AG09309 (cell line): ENCODE measurements at places on chromosomes 4 and X.

GRCh38 chrX:132909643-132910042 lies 48.8 kb downstream of the HS6ST2 start:
- DNase-seq = no peak

DNA sequence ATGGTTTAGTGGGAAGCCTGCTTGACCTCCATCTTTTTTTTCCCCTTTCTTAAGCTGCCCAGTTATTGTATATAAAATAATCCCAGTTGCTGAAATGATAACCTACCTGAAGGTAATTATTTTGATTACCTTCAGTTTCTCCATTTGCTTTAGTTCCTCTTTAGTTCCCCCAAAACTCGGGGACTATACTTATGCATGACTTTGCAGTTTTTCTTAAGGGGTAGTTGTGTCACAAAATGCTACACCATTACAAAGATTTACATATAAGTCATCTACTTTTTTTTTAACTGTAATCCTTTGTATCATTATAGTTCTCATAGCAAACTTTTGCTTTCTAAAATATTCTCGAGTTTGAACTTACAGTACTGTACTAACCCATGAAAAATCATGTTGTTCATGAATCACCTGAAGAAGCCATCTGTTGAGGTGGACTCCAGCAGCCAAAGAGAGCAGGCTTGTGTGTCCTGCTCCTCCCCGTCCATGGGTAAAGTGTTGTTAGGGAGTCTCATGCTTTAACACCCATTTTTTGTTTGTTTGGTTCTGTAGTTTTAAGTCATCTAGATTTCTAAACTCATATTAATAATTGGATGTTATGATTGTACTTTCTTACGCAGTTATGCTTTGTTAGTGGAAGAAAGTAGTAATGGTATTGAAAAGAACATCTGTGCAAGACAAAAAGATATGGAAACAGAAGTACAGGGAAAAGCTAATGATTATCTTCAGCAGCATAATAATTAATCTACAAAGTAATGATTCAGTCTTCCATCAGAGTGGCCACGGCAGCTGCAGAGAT lies 34.6 kb downstream of the HADH start:
- DNase-seq = no peak

DNA sequence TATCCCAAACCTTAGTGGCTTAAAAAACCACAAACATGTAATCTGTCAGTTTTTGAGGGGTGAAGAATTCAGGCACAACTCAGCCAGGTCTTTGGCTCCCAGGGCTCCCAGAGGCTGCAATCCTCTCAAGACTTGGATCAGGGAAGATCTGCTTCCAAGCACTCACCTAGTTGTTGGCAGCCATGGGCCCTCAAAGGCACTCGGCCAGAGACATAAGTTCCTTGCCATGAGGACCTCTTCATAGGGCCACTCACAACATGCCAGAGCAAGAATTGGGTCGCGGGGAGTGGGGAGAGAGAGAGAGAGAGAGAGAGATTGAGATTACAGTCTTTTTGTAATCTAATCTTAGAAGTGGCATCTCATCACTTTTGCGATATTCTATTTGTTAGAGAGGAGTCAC lies 77.1 kb upstream of the TBC1D9 start:
- no peak for DNase-seq

DNA sequence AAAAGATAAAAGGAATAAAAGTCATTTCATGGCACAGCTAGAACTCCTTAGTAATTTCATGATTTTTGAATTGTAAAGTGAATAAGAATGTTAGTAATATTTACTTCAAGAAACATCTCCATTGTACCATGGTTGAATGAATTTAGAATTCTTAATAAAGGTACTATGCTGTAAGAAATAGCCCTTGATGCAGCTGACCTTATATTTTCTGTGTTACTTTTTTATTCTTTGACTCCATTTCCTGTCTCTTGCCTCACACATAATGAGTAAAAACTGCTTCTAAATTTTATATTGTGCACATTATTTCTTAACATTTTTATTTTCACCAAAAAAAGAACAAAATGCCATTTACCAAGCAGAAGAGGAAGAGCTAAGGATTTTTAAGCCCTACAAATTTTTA lies 81.9 kb upstream of the PDHA2 start:
- DNase-seq = no peak

DNA sequence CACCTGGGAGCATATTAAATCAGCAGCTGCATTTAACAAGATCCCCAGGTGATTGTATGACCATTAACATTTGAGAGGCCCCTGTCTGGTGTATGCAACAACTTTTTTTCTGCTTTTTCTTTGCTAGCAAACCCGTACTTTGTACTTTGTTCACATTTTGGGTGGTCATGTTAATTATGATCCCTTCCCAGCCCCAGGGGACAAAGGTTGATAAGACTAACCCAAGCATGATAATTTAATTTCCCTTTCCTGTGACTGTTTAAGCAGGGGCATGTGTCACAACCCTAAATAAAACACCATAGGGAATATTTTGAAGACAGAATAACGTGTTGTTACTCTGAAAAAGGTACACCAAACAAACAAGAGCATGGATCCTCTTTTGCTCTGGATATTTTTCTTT lies 332.0 kb downstream of the PCDH18 start:
- no peak for DNase-seq

GRCh38 chr4:85642356-85643100 lies 167.6 kb downstream of the ARHGAP24 start:
- DNase-seq = no peak

DNA sequence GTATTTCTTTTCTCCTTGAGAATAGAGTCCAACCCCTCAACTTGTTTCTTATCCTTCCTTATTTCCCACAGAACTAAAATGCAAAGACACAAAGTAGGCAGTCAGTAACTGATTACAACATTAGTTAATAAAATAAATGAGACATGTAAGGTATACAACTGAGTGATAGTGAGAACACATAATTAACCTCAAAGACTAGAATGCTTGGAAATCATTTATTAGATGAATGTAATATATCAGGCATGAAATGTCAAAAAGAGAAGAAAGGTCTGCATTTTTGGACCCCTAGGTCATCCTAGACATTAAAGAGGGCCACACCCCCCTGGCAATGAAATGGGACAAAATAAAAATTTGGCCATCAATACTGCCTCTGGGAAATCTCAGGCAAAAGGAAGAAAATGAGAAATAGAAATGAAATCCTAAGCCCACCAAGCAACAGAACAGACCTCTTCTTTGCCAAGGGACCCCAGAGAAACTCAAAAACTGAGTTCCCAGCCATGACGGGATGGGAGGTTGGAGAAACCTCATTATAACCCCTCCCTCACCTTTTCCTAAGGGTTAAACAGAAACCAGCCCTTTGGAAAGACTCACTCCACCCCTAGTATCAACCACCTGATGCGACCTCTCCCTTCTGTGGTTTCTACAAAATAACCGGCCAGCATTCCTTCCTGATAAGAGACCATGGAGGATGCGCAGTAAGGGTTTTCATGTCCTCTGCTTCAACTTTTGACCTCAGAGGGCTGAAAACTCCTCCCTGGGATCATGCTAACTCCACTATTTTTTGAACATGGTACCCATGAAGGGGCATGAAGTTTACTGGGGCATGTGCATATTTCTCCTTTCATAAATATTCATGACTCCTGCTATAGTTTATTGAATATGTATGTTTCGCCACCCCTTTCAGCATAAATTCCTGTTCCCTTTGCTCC lies 90.0 kb upstream of the EXOC1L start:
- no peak for DNase-seq

DNA sequence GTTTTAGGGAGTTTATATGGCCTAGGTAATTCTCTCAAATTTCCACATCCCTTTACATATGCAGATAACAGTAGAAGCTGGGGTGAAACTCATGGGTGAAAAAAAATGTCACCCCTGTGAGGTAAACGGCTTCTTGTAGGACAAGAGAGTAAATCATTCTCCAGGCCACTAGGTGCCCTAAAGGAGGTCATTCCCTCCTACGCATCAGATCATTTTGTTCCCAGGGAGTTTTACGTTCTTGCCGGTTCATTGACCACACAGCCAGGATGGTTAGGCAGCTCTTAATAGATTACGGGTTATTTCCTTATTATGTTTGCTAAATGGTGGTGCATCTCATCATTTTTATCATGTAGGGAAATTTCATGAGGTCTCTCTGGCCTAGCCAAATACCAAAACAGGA lies 225.8 kb upstream of the NOCT start:
- no peak for DNase-seq

DNA sequence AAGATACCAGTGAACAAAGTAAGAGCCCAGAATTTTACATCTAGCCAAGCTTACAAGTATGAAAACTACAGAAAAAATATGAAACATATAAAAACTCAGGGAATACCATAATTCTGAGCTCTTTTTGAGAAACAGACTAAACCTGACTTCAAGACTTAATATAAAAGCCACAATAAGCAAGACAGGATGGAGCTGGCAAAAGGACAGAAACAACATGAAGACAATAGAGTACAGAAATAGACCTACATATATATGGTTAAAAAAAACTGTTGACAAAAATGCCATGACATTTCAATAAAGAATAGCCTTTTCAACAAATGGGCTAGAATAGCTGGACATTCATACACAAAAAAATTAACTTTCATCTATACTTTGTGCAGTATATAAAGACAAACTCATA lies 49.4 kb downstream of the UBA6 start:
- DNase-seq = no peak

GRCh38 chrX:21715825-21716224 lies 42.1 kb downstream of the SMPX start:
- no peak for DNase-seq
